ENCODE measurements at places on chromosomes 1 and 21.

GRCh38 chr1:64186138-64186897, 17.1 kb upstream of the UBE2U start:
- no peak for DNase-seq

DNA sequence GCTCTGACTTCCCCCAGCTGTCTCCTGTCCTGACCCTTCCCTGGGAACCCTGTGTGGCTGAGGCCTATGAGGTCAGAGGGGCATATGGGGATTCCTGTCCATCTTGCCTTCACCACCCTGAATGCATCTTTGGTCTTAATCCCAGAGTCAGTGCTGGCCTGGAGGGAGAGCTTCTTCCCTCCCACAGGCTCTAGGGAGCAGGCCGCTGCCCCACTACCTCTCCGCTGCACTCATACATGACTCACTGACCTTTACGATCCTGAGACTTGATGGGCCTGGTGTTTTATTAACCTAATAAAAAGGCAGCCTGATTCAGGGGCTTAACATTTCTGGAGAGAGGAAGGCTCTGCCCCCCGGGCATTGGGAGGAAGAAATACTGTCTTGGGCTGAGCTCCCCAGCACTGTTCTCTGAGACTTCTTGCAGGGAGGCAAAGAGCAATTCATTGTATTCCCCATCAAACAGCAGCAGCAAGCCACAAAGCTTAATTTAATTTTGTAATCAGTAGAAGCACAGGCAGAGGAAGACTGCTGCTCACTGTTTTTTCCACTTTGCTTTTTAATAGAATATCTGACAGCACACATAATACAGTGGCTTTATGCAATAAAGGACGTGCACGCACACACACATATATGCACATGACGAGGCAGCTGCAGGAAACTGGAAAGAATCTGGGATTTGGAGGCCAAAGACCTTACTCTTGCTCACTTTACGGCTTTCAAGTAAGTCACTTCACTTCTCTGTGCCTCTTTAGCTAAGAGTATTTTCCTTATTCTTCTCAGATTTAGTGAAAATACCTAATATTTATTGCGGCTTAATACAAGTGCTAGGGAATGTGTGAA, 89.2 kb upstream of the GRIK3 start:
- no peak for DNase-seq

- no peak for DNase-seq
Observed at GRCh38 chr1:100627054-100627716, 89.2 kb downstream of the GPR88 start.

GRCh38 chr21:36194024-36194423, 37.4 kb downstream of the DOP1B start:
- no peak for DNase-seq

DNA sequence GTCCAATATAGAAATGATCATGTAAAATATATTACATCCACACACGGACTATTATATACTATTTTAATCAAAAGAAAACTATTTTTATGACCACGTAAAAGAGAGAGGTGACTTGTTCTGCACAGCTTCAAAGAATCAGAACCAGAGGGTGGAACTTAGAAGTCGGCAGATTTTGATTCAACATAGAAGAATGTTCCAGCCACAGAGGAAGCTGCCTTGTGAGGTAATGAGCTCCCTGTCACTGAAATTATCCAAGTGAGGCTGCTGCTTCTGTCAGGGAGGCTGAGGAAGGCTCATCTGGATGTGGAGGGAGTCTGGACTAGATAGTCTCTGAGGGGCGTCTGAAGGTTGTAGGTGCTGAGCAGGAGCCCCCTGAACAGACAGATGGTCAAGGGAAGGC, 2.7 kb downstream of the PLEKHA6 start:
- no peak for DNase-seq

DNA sequence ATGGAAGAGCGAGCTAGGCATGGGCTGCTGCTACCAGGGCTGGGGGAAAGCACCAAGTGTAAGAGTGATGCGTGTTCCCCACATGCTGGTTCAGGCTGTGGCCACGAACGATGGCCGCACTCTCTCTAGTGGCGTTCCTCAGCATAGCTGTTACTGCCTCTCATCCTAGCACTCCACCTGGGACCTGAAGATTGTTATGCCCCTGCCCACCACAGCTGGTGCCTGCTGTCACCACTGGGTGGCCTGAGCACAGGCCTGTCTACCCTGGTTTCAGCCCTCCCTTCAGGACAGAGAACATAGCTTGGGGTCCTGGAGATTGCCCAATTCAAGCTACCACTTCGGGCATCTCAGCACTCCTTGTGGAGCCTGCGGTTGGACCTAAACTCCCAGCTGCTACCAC, 80.1 kb upstream of the PDC start:
- DNase-seq = no peak

- no peak for DNase-seq
Observed at GRCh38 chr1:90488451-90488850, 228.7 kb downstream of the BARHL2 start.

- peak; percentile 26 for DNase-seq
Observed at GRCh38 chr1:63746129-63746864, 27.5 kb upstream of the ROR1 start.

DNA sequence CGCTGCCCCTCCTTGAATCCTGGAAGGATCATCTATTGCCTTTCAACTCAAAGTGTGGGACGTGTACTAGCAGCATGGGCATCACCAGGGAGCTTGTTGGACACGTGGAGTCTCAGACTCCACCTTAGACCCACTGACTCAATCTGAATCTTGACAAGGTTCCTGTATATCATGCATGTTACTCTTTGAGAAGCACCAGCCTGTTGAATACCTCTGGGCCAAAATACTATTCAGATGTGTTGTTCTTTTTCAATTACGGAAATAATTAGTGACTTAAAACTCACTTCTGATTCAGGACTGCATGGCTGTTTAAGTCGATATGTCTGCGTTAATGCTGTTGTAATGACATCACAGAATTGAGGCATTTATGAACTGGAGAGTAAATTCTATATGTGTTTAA, 70.8 kb downstream of the ST6GALNAC3 start:
- no peak for DNase-seq

DNA sequence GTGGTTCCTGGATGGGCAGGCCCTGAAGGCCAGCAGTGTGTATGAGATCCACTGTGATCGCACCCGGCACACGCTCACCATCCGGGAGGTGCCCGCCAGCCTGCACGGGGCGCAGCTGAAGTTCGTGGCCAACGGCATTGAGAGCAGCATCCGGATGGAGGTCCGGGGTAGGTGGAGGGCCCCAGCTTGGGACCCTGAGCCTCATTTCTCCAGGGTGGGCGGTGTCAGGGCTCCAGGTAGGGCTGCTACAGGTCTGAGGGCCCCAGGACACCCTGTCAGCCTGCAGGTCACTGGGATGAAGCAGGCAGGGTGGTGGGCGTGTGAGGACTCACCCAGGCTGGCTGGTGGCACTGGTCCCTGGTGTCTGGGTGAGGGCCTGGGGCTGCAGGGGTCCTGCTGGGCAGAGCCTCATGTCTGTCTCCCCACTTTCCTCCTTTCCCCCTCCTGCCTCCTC, 7.8 kb downstream of the OBSCN start:
- no peak for DNase-seq

GRCh38 chr1:58608297-58608696, 31.2 kb upstream of the TACSTD2 start:
- DNase-seq = no peak

- no peak for DNase-seq
Observed at GRCh38 chr1:221575605-221576004, 166.3 kb downstream of the DUSP10 start.

DNA sequence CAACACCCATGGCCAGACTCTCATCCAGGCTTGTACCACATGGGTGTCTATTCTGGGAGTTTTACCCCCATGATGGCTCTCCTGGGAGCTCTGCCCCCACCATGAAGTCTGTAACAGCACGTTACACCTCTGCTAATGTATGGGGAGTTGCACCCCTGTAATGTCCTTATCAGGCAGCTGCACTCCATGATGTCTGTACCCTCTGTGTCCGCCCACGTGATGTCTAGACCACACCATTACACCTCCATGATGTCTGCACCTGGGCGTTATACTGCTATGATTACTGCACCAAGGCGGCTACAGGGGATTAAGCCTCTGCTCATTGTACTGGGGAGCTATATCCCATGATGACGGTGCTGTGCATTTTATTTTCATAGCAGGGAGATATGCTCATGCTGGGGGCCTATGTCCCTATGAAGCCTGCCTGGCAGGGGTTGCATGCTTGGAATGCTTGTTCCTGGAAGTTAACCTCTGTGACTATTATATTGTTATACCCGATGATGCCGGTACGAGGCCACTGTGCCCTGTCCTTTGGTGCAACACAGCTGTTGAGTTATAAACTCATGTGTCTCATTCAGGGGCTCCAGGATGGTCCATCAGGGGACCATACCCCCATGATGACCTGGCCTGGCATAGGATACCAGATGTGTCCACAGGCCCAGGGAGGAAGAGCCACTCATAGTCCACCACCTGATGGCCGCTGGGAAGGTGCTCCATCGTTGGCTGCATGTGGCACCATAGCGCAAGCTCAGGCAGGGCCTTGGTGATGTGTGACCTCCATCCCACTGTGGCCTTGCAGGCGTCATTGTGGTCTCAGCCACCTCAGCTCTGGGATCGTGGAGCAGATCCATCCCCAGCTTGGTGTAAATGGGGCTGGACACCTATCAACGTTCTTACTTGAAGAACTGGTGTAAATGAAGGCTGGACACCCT, 12.1 kb downstream of the PTPRF start:
- DNase-seq = no peak

- DNase-seq = no peak
Observed at GRCh38 chr1:154469844-154470560, 32.0 kb upstream of the TDRD10 start.

DNA sequence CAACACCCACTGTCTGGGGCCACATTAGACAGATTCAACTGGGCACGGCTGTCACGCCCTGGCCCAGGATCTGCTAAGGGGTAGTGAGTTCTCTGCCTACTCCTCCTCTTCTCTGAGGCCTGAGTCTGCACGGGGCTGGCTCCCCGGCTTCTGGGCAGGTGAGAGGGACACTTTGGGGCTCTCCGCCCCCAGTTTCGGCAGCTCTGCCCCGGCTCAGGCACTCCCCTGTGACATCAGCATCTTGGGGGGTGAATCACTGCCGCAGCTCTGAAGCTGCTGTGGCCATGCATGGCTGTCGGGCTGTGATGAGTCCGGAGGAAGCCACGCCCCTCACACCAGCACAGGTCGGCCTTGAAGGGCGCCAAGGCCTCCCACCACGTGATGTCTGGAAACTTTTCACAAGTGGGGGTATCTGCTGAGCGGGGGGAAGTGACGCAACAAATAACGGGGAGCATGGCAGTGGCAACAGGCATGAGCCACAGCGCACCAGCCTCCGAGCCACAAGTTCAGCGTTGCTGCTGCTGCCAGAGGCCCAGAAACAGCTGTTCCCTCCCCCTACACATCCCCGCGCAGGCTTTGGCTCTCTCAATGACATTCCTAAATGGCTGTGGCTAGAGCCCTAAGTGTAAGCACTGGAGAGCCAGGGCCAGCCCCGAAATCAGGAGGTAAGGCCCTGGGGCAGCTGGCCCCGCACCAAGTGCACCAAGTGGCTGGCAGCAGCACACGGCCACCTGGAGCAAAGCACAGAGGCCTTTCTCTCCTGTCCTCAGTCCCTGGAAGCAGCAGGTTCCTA, 26.3 kb downstream of the ZBTB17 start:
- peak; percentile 87 for DNase-seq

DNA sequence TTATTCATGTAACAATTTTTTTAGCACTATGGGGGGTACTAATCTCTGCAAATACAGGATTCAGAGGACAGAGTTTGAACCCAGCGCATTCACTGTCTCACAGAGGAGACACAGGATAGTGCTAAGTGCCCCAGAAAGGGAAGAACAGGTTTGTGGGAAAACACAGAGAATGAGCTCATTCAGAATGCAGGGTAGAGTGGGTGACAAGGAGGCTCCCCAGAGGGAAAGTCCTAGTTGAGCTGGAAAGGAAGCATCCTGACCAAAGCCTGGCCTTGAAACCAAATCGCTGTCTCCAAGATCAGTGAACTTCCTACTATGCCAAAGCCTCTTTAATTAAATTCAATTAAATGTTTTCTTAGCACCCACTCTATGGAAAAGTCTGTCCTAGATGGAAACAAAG, 19.0 kb upstream of the RGS2 start:
- no peak for DNase-seq

DNA sequence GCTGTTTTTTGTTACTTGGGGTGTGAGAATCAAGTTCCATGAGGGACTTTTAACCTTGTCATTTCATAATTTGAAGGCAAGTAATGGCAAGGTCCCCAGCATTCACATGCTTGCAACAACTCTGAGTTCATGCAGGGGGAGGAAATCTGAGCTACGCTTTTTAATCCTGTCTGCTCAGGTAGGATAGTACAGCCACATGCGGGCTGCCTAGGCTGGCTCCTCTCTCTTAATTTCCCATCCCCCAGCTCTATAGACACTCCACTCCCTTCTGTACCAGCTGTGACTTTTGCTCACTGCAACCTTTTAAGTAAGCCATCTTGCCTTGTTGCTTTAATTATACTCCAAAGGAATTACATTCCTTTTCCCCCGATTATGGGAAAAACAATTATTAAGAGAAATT, 30.1 kb downstream of the PTGFR start:
- DNase-seq = no peak

GRCh38 chr1:9538669-9539164, 548 bp upstream of the SLC25A33 start:
- DNase-seq = no peak

DNA sequence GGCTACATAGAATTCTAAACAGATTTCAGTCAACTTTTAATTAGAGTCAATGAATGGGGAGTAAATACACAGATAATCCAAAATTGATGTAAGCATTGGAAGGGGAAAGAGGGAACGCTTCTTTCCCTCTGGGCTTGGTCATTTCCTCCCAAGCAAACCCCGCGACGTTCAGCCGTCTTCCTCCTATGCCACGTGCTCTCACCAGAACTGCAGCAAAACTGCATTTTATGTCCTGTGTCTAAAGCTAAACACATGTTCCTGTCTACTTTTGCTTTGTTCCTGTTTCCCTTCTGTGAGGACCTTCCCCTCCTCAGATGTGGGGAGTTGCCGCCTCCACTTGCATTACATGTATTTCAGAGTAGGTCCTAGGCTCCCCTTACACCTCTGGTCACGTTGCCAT, 27.2 kb downstream of the UTP25 start:
- DNase-seq = no peak

DNA sequence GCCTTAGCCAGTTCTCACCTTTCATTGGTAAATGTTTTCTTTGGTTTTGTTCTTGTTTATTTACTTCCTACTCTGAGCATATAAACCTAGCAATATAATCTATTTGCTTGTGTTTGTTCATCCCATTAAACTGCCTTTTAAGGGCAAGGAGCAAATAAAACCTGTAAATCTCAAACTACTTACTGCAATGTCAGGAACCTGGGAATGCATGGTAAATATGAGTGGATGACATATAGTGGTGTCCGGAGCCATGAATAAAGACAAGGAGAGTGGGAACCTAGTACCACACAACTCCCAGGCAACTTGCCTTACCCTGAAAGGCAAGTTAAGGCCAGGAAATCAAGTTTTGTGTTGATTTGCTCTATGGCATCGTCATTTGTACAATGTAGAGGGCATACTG, 1133.7 kb upstream of the NCAM2 start:
- no peak for DNase-seq

- peak; percentile 49 for DNase-seq
Observed at GRCh38 chr1:201709564-201710295, 119.2 kb upstream of the IPO9 start.
